Kidney (tissue), 22 donors: ENCODE measurements at places on chromosomes 16 and 17. TPM values are rescaled to one million over a fixed set of nuclear protein-coding genes. Genes with fewer than 3 reads are reported as not detected.

BCL6B gene
- total RNA-seq: 33.3 TPM

SLC2A4 gene
- total RNA-seq: 4.2 TPM

LGALS9B gene
- not detected for total RNA-seq

ZNF469 gene
- 1.6 TPM for total RNA-seq

MYH2 gene
- total RNA-seq: not detected

SKAP1 gene
- 34.8 TPM for total RNA-seq

TAT gene
- not detected for total RNA-seq

HBA1 gene
- 41.1 TPM for total RNA-seq

DRC3 gene
- total RNA-seq: 17.3 TPM

PPY gene
- not detected for total RNA-seq

CBX2 gene
- total RNA-seq: 3.5 TPM

ACSM2A gene
- 59.3 TPM for total RNA-seq

TBC1D3I gene
- total RNA-seq: 0.41 TPM

SCO1 gene
- total RNA-seq: 27.0 TPM

MT4 gene
- total RNA-seq: not detected

YBX2 gene
- 1.3 TPM for total RNA-seq

CLEC18B gene
- 5.3 TPM for total RNA-seq

PRR29 gene
- total RNA-seq: 4.4 TPM

SCNN1B gene
- 7.8 TPM for total RNA-seq

NTN3 gene
- total RNA-seq: 0.28 TPM

NOG gene
- 0.98 TPM for total RNA-seq

NMT1 gene
- 98.5 TPM for total RNA-seq

PRR15L gene
- total RNA-seq: 105 TPM

PYY gene
- total RNA-seq: not detected

KRTAP9-2 gene
- not detected for total RNA-seq

TOP2A gene
- 2.7 TPM for total RNA-seq

IGFALS gene
- total RNA-seq: 1.4 TPM

WBP2 gene
- 135 TPM for total RNA-seq

ITGB3 gene
- 88.8 TPM for total RNA-seq

UTP18 gene
- total RNA-seq: 31.1 TPM

TMC8 gene
- 35.9 TPM for total RNA-seq

EXOC3L1 gene
- 7.2 TPM for total RNA-seq

ITGA2B gene
- total RNA-seq: 1.7 TPM
